Adipocyte (in vitro differentiated cells): ENCODE measurements at places on chromosomes 1 and 21.

DNA sequence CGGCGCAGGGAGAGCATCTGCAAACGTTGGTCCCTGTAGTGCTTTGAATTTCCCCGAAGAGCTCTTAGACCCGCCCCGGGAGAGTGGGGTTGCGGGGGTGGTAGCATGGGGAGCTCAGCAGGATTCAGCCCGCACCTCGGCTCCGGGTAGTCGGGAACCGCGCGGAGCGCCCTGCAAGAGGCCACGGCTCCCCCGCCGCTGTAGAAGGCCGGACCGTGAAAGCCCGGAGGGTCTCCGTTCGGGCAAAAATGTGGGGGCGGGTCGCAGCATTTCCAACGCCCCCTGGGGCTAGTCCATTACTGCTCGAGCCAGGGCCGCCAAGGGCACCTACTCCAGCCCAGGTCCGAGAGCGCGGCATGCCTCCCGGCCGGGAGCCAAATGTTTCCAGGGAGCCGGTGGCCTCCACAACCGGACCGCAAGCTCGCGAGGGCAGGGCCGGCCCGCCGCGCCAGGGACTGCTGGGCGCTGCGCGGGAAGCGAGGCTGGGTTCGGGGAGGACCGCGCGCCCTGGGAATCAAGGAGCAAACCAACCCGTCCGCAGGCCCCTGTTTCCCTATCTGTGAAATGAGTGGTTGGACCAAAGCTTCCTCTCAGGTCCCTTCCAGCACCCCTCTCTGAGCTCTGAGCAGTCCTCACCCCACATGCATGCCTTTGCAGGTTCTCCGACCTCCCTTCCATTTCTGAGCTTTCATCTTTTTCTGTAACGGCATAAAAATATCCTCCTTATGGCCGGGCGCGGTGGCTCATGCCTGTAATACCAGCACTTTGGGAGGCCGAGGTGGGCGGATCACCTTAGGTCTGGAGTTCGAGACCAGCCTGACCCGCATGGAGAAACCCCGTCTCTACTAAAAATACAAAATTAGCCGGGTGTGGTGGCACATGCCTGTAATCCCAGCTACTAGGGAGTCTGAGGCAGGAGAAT lies 775 bp upstream of the TMEM63A start:
- peak; percentile 77 for DNase-seq

- DNase-seq, result peak; percentile 87
These were observed 335.0 kb upstream of the GREM2 start for GRCh38 chr1:240946926-240947325.

DNA sequence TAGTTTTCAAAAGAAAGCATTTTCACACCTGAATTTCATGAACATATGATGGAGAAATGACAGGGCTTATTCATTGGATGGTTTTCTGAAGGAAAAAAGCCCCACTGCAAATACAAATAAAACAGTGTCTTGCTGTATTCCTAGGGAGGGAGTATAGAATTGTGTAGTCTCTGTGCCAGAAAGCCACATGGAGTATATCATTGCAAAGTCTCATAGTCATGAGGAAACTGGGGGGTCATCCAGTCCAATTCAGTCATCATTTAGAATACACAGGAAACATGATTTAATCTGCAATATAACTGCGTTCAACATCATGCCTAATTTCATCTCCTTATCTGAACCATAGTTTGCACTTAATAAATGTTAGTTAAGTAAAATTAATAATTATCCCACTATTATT lies 222.3 kb downstream of the NTNG1 start:
- DNase-seq, result no peak

- DNase-seq, result peak; percentile 57
These were observed 923 bp upstream of the SHC1 start for GRCh38 chr1:154971341-154971998.

DNA sequence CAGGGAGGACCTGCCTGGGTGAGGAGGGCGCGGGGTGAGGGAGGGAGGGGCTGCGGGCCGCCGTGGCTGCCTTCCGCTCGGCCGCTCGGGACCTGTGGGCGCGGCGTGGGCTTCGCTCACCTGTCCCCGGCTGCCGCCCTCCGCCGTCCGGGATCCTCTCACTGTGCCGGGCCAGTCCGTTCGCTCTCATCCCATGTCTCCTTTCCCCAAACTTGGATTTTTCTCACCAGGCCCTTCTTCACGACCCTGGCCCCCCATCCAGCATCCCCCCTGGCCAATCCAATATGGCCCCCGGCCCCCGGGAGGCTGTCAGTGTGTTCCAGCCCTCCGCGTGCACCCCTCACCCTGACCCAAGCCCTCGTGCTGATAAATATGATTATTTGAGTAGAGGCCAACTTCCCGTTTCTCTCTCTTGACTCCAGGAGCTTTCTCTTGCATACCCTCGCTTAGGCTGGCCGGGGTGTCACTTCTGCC lies 362 bp downstream of the ZBTB48 start:
- peak; percentile 45 for DNase-seq

GRCh38 chr1:159196543-159196942 lies 8.1 kb upstream of the ACKR1 start:
- no peak for DNase-seq

DNA sequence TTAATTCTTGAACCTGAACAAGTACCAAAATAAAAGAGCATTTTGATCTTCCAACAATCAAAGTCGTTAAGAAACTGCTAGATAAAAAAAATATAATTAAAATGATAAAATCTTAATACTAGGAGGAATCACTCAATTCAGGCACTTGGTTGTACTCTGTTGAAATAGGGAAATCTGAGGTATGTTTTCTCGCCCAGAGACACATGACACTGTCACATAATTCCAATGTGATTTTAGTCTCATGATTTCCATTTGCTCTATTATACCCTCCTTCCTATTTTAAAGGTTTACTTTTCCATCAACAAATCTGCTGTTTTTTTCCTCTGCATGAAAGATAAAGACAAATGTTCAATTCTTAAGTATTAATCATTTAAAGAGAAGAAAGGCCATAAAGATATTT lies 97.6 kb downstream of the ZZZ3 start:
- DNase-seq, result no peak

GRCh38 chr1:33005117-33005837 lies 31.4 kb downstream of the AK2 start:
- no peak for DNase-seq

DNA sequence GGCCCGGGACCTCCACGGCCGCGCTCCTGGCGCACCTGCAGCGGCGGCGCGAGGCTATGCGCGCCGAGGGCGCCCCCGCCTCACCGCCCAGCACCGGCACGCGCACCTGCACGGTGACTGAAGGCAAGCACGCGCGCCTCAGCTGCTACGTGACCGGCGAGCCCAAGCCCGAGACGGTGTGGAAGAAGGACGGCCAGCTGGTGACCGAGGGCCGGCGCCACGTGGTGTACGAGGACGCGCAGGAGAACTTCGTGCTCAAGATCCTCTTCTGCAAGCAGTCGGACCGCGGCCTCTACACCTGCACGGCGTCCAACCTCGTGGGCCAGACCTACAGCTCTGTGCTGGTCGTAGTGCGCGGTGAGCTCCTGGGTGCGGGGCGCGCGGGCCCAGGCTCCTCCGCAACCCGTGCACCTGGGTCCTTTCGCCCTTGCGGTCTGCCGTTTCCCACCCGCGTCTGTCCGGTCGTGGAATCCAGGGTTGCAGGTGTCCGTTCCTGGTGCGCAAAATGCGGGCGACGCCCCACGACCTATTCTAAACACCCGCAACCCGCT lies 4.6 kb downstream of the OBSCN start:
- DNase-seq, result no peak
